ENCODE measurements at places on chromosomes 11 and 22. TPM values are rescaled to one million over a fixed set of nuclear protein-coding genes. Genes with fewer than 3 reads are reported as not detected.

GRCh38 chr11:43789700-43790443, 90.8 kb upstream of the ALKBH3 start:
- H3K36me3 ChIP-seq, result no peaks in the 10 kb centered on the region
- no peak overlapping the region for H3K4me3 ChIP-seq
- H3K27ac ChIP-seq, result no peak overlapping the region
- no peak for DNase-seq

- no peak for DNase-seq
- H3K27me3 ChIP-seq, result no peaks in the 10 kb centered on the region
- H3K4me1 ChIP-seq, result peaks cover 71% of the 10 kb centered on the region
Observed at GRCh38 chr22:42959576-42960509, 55.1 kb downstream of the PACSIN2 start.

GRCh38 chr11:79488286-79488685, 47.5 kb upstream of the TENM4 start:
- no peak for DNase-seq
- H3K4me1 ChIP-seq, result no peaks in the 10 kb centered on the region
- no peaks in the 10 kb centered on the region for H3K27me3 ChIP-seq
- H3K27ac ChIP-seq, result no peak overlapping the region

Gene MPZL2
- 95.7 TPM for total RNA-seq
